ENCODE measurements at places on chromosomes 6 and 20.
A peak's percentile ranks its signal among the peaks of the same experiment; 100 is the strongest.

DNA sequence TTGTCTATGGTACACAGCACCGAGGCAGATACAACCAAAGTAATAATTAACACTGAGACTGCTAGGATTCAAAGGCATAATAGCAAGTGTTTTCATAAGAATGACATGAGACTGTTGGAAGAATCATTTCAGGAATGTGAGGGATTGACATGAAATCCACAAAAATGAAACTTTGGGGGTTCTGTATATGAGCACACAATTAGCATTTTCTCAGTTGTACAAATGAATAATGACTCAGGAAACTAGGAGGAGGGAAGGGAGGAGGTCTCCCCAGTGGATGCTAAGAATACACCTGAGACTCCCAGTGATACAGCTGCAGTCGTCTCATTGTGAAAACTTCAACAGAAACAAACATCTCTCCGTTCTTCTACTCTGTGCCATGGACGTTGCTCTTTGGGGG, 428.4 kb upstream of the PLCB4 start:
- peak; percentile 20 for DNase-seq

DNA sequence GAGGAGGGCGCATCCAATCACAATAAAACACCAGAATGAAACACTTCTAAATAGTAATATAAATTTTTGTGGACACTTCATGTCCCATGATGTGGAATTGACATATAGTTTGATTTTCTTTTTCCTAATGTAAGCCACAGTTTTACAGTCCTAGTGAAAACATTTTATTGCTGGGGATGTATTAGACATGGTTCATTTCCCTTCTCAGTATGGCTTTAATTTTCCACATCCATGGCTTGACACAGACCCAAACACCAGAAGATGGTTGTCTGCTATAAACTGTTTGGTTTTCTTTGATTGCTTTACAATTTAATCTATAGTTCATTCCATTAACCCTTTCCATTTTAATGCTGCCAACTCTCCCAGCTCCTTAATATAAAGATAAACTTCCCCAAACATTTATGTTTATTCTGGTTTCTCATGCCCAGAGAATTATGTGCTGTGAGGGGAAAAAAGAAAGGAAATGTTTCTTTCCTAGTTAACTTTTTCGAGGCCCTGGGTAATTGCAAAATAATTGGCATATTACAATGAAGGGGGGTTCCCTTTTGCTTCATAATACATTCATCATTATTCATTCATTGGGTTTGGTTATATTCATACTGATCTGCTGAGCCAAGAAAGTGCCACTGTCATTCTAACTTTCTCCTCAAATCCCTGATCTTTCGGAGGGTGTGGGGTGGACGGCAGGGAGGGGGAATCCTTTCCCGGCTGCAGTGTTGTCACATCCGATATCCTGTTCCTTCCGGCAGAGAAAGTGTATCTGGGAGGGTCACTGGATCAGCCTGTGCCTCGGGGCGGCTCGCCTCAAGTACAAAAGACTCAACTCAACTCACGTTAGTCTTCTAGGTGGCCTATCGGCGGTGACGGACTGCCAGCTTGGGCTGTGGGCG, 127.6 kb upstream of the TFAP2D start:
- no peak for DNase-seq

DNA sequence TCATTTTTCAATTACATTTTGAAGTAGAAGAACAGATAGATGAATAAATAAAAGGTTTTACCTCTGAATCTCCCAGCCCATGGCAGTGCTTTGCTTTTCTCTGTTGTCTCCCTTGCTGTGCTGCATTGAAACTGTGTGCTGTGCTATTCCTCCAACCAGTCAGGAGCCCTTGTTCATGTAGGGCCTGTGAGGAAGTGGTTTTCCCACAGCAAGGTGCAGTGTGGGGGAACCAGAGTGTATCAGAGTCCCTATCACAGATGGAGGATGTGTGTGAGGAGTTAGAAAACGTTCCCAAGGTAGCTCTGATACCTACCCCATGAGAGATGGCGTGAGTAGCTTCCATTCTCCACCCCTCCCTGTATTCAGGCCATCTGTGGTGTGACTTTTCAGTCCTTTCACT, 72.8 kb upstream of the RALGAPA2 start:
- no peak for DNase-seq

GRCh38 chr6:14734416-14735340, 511.2 kb upstream of the JARID2 start:
- peak; percentile 97 for DNase-seq

DNA sequence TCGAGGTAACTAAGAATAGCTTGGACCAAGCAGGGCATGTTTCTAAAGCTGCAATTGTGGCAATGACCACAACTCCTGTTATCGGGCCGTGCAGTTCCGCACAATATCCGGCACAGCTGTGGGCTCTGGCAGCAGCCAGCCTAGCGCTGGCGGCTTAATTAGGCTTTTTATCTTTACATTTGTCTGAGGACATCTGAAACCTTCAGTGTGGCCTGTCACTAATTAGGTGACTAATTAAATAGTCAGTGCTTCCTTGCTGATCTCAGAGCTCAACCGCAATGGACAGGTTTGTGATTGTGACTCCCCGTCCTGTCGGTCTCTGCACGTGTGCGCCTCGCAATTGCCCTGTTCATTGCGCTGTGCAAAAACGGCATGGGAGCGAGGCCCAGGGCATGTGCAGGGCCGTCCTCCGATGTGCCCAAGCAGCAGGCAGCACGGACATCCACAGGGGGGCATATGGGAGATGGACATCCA, 134.8 kb upstream of the INSM1 start:
- DNase-seq, result no peak

GRCh38 chr6:4185419-4185818, 50.0 kb upstream of the ECI2 start:
- no peak for DNase-seq

DNA sequence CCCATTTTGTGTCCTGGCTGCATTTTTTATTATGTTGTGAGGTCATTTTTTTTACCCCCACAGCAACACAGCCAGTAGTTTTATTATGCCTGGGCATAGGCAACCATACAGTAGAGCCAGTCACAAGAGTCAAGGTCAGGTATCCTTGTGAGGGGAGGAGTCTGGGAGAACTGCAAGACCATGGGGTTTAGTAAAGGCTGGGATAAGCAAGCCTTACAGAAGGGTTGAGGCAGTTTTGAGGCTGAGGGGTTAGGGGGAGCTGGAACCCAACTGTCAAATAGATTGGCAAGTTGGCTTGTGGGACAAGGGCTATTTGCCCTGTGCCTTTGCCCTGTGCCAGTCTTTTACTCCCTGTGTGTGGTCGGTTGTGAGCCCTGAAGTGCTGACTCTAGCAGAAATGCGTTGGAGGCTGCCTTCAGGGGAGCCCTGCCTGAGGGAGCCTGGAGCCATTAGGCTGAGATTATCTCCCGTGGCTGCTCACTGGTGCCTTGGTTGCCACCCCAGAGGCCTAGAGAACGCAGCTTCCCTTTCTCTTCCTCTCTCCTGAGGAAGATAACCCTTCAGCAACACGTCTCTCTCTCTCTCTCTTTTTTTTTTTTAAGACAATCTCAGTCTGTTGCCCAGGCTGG, 31.1 kb downstream of the RALY start:
- no peak for DNase-seq

- DNase-seq, result peak; percentile 45
These were observed 8.1 kb downstream of the SCRT2 start for GRCh38 chr20:667351-668034.

DNA sequence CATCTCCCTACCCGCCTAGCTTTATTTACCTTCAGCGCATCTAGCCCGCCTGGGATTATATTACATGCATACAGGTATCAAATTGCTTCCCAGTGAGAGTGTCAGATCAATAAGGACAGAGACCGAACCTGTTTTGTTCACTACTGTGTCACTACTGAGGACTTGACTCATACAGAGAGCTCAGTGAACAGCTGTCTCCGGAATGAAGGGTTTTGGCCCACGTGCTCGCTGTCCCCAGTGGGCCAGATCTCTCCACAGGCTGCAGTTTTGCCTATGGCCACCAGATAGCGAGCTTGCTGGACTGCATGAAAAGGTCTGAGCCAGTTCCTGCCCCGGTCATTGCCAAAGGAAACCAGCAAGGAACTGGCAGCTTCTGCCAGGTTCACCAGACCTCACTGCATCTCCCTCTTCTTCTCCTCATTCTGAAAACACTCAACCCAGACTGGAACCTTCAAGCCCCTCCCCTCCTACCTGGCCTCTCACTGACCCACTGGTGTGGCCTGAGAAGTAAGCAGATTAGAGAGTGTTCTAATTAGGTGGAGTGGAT, 150.8 kb downstream of the ZMYND8 start:
- DNase-seq, result peak; percentile 78

DNA sequence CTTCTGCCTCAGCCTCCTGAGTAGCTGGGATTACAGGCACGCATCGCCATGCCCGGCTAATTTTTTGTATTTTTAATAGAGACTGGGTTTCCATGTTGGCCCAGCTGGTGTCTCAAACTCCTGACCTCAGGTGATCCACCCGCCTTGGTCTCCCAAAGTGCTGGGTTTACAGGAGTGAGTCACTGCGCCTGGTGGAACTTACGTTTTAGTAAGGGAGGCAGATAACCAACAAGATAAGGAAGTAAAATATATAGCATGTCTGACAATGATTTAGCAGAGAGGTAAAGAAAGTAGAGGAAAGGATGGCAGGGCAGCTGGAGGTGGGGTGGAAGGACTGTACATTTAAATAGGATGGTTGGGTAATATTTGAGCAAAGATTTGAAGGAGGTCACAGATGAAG, 12.8 kb upstream of the MYMX start:
- no peak for DNase-seq

- DNase-seq, result peak; percentile 59
These were observed 25.0 kb downstream of the HEBP2 start for GRCh38 chr6:138428944-138429598.

DNA sequence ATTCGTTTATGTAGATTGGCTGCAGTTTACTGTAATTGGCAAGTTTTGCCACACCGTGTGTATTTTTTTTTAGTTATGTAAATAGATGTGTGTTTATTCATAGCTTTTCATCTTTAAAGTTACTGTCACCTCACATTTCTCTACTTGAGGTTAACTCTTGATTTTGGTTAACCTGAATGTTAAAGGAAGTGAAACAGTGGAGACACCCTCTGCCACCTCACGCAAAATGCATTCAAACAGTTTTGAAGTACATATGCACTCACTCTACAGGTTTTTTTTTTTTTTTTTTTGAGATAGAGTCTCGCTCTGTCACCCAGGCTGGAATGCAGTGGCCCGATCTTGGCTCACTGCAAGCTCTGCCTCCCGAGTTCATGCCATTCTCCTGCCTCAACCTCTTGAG, 17.7 kb downstream of the OR2A4 start:
- no peak for DNase-seq

DNA sequence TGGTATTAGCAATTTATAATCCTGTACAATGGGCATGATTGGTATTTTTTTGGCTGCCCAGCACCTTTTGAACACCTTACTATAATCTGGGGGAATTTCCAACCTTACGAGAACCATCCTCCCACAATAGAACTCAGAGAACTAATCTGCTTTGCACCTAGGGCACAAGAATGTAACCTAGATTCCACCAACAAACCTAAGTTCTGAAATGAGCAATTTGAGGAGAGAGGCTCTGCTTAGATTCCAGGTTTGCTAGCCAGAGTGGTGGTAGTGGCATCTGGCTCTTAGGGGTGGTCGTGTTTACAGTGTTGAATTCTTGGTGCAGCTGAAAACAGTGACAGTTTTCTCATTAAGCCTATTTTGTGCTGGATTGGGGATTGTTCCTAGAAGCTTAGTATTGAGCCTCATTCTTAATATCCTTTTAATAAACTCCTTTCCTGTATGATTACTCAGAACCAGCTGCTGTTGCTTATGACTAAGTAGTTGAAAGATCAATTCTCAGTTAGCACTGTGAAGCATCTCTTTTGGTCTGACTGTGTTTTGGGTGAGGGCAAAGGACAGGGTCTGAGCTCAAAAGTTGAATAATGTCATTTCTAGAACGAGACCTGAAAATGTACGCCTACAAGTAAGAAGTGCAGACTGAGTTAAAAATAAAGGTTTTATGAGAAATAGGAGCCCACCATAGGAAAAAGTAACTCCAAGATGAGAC, 385.6 kb downstream of the CDKAL1 start:
- peak; percentile 58 for DNase-seq

DNA sequence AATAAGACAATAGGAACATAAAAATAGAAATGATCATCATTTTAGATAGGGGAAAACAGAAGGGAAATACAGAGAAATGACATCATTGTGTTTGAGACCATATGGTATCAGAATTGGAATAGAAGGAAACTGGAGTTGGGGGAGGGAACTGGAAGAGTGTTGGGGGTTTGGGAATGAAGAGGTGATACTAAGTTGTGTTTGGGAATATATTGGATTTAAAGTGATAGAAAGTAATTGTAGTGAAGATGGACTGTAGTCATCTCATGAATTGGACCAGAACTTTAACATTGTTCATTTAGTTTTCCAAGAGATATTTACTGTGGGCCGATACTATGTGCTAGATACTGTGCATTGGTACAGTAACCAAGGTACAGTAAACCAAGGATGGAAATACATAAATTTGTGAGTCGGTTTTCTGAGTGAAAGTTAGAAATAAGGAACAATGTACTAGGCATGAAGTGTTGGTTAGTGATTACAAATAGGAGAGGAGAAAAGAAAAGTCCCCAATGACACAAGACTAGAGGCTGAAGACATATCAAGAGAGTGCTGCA, 32.3 kb downstream of the KCNQ5 start:
- no peak for DNase-seq

DNA sequence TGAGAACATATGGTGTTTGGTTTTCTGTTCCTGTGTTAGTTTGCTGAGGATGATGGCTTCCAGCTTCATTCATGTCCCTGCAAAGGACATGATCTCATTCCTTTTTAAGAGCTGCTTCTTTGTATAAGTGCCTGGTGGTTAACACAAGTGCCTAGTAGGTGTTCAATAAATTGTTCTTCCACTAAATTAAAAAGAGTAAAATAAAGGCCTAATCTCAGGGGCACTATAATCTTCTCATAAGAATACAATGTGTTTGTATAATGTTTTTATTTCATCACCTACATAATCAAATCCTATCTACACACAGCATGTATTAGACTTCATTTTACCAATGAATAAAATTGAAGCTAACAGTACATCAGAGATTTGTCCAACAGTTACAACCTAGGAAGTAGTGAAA, 252.7 kb downstream of the KHDC1L start:
- no peak for DNase-seq

DNA sequence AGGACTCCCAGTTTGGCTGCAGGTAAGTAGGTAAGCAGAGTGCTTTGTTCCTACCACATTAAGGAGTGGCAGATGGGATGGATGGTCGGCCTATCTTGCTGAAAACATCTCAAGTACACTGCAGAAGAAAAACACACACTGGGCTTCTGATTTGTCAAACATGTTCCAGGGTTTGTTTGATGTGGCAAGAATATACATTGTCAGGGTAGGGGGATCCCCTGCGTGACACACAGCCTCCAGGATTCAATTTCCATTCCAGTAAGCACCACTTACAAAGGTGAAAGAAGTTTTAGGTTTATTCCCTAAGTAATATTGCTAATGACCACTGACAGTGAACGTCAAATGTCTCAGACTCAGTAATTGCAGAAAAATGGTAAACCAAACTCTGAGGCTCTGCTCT, 26.0 kb upstream of the KIF16B start:
- DNase-seq, result no peak

- DNase-seq, result no peak
These were observed 134.8 kb downstream of the CD83 start for GRCh38 chr6:14252271-14252850.

Data from fibroblast of lung (primary cell).